Activated CD8-positive, alpha-beta T cell treated with anti-CD3 and anti-CD28 coated beads, Interleukin-2, amount 10 ng/mL, durations not matched to agents 7 days and 5 days (primary cell): ENCODE measurements at places on chromosomes 5 and 9.

DNA sequence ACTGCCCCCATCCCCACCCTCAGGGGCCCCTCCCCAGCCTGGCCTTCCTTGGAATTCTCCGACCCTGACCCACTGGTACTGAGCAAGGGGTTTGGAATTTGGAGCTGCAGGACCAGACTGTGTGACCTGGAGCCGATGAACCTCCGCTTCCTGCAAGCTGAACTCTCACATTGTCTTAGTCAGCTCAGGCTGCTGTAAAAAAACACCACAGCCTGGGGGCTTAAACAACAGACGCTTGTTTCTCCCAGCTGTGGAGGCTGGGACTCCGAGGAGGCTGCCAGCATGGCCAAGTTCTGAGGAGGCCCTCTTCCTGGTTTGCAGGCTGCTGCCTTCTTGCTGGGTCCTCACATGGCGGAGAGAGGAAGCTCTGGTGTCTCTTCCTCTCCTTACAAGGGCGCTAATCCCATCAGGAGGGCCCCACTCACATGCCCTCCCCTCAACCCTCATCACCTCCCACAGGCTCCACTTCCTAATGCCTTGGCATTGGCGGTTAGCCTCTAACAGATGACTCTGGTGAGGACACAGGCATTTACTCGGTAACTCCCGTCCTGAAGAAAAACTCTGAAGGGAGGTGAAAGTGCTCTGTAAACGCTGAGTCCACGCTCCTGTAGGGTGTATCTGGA lies 42.4 kb downstream of the C5orf15 start:
- DNase-seq: no peak

DNA sequence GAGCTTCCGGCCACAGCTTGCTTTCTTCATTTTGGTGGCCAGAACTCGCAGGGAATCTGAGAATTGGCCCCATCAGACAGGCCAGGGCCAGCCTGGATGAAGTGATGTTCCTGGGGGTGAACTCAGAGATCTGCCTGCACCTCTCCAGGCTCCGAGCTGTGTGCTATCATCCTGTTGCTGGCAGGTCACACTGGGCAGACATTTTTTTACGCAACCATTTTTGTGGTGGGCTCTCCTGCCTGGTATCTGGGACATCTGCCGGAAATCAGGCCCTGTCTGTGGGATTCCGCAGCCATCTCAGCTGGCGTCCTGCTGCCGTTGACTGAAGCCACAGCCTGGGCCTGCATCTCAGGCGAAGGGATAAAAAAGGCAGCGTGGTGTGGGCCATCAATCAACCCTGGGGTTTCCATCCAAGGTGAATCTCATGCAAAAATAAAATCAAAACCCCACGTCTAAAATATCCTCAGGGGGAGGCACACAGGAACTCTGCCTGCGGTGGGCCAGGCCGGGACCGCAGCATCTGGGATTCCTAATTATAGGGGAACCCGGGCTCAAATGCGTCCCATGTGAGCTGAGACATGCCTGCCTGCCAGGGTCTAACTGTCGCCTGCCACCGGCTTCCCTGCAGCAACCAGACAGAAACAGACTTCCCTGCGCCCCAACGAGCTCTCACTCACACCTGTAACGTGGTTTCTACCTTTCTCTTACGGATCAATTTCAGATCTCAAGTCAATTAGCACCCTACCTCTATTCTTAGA lies 174.3 kb downstream of the SYK start:
- DNase-seq: no peak

- no peak for DNase-seq
These were observed 15.5 kb upstream of the LRRTM2 start for GRCh38 chr5:138890644-138891043.

GRCh38 chr5:7577381-7577780 lies 181.4 kb downstream of the ADCY2 start:
- DNase-seq: no peak

- no peak for DNase-seq
These were observed 42.5 kb upstream of the BASP1 start for GRCh38 chr5:17174965-17175364.

DNA sequence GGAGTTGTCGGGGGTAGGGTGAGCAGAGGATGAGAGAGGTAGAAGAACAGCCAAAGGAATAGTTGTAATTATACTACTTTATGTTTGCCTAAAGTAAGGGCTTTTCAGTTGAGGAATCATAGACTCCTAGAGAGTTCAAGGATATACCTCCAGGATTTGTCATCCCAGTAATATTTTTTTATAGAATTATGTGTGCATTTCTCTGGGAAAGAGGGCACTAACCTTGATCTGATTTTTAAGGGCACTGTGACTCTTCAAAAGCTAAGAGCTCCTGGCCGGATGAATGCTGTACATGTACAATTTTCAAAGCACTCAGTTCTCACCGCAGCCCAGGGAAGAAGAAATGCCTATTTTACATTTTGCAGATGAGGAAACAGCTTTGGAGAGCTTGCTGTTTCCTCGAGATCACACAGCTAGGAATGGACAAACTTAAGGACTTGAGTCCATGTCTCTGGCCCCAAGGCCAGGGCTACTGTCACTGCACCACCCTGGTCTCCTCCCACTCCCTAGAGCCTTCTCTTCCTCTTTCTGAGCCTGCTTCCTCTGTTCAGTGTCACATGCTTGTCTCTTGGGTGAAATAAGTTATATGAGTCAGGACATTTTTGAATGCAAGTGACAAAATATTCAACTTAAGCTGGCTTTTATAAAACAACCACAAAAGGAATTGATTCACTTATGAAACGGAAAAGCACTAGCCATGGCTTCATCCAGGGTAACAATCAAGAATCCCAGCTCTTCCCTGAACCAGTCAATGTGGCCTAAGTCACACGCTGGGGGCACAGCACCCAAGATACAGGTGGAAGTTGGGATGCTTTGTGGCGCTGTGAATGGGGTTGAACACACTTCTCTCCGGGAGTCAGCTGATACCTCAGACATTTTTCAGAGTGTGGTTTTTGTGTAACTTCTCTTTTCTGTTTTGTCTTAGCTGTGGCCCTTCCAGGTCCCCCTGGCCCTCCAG lies 45.7 kb upstream of the TGFBR1 start:
- DNase-seq: peak; percentile 58

GRCh38 chr9:93224591-93224990 lies 40.7 kb downstream of the WNK2 start:
- DNase-seq: no peak

DNA sequence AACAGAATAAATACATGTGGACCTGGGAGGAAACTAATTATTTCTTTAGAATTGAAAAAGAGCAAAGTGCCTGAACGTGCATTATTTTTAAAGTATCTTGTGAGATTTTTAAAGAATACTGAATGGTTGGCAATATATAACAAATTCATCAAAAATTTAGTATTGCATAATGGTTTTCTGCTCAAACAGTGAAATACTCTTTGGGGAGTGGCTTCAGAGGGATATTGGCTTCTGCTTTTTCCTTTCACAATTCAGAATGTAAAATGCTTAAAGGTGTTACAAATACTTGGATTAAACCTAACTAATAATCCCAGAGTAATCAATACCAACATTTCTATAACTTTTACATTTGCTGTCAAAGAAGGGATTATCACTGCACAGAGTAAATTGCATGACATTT lies 379.3 kb upstream of the CHD1 start:
- DNase-seq: no peak

GRCh38 chr5:149439899-149440542 lies 60.9 kb upstream of the IL17B start:
- DNase-seq: no peak

GRCh38 chr5:101976933-101977332 lies 319.2 kb downstream of the SLCO4C1 start:
- DNase-seq: no peak

- DNase-seq: no peak
These were observed 142.1 kb downstream of the LHFPL2 start for GRCh38 chr5:78506261-78507024.

DNA sequence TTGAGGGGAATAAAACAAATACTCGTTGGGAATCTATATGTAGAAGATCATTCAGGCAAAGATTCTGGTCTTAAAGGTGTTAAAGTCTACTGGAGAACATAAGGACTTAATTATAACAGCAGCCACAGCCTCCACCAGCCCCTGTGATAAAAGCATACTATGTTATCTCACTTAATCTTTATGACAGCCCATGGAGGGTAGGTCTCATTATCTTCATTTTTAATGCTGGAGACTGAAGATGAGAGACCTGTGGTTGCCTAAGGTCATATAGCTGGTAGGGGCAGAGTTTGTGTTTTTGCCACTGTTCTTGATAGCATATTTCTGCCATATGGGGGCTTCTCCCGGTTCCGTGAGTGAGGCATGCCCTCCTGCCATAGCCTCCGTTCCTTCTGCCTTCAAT lies 88.7 kb downstream of the TRIO start:
- no peak for DNase-seq

DNA sequence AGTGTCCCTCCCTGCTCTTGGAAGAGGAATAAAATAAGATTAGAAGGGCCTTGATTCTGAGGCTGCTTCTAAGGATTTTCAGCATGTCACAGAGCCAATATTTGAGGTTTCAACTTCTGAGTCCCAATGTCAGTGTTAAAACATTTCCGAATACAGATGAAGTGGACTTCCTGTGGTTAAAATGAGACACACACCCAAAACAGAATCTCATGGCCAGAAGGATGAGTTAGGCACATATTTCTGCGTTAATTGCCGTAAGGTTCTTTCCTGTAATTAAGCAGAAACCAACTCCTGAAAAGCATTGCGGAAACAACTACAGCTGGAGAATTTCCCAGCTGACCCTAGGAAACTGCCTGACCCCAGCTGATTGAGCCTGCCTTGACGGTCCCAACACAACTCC lies 10.4 kb upstream of the ZNF354B start:
- no peak for DNase-seq

DNA sequence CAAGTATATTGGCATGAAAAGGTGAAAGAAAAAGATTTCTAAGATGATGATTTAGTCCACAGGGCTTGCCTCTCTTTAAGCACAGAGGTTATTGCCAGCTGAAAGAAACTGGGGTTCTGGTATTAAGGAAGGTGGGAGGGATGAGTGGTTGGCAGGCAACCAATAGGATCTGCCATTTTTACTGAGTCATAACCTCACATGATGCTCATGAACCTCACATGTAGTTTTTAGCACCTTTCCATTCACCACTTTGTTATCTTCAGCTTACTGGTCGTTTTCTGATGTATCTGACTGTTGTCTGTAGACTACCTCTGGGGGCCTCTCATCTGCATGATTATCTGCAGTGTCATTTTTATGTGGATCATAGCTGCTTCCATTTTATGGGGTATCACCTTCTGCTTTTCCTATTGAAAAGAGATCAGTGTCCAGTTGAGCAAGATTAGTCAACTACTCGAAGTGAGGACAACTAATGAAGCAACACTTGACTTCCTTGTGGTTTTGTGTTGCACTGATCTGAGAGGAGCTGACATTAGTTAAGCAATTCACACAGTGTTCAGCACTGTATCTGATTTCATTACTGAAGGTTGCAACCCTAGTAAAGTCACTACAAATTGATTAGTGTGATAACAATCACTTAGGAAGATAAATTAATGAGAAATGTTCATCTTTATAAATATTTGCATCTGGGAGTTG lies 186.3 kb downstream of the SGCD start:
- DNase-seq: no peak

DNA sequence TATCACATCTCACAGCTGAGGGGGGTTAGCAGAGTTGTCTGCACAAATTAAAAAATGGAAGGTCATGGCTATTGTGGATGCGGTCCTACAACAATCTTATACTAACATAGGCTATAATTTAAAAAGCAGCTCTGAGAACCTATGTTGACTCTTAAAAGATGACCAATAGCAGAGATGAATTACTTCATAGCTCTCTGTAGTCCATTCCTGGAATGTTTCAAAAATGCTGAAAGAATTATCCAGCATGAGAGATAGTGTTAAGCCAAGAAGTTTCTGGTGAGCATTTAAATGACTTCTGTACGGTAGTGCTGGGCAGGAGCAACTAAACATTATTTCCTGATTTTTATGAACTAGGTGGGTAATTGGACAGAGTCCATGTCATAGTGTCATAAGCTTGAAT lies 218.2 kb upstream of the NUDT12 start:
- no peak for DNase-seq

DNA sequence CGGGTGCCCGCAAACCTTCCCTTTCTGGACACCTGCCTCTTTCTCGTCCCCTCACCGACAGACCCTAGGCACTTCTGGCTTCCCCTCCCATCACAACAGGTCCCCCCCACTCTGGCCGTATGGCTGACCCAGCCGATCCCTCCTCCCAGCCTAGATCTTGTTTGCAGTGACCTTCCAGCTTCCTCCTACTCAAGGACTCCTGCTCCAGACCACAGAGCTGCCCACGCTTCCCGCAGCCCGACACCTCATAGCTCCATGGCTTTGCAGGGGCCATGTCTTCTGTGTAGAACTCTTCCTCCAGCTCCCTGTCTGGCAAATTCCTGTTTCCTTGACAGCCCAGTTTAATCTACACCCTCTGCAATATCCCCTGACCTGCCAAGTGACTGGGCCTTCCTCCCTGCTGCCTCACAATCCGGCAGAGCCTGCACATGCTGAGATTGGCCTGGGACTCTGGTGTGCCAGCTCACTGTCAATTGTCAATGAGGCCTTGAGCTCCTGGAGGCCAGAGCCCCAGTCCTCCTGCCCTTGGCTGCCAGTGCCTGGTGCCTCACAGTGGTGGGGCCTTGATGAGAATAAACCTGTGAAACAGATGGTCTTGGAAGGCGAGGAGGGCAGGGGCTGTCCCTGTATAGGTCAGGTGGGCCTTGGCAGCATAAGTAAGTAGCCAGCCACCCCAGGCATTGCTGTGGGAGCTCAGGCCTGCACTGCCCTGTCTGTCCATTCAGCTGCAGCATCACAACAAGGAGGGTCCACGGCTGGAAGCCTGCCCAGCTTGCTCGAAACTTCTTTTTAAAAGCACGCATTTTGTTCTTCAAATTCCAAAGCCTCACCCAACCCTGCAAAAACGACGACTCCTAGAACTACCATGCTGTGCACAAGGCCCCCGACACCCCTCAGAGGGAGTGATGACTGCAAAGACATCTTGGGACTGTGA lies 50.5 kb downstream of the GADD45G start:
- DNase-seq: no peak

DNA sequence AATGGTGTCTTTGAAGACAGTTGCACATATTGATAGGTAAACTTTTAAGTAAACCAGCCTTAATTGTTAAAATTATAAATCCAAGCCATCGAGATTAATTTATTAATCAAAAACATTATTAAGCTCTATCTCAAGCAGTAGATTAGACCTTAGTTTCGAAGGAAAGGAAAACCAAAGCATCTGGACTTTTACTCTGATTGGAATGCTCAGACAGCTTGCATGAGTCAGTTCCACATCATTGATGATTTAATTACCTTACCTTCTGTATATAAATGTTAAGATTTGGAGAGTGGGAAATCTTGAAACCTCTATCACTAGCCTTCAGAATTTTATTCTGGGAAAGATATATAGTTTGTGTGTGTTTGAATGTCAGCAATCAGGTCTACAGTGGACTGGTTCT lies 23.9 kb downstream of the DCP2 start:
- no peak for DNase-seq

- DNase-seq: no peak
These were observed 72.4 kb upstream of the NTRK2 start for GRCh38 chr9:84597131-84597530.

DNA sequence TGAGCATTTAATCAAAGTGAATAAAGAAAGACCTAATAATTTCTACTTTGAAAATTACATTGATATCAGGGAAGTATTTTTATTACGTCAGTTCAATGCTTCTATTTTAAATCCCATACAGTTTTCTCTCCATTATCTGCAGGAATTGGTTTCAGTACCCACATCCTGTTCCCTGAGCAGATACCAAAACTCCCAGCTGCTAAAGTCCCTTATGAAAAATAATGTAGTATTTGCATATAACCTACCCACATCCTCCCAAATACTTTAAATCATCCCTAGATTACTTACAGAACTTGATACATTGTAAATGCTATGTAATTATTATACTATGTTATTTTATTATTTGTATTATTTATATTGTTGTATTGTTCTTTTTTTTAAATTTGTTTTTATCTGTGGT lies 125.4 kb upstream of the MINAR2 start:
- no peak for DNase-seq
